ENCODE measurements at places on chromosomes 11 and 22. TPM values are rescaled to one million over a fixed set of nuclear protein-coding genes. Genes with fewer than 3 reads are reported as not detected.

DNA sequence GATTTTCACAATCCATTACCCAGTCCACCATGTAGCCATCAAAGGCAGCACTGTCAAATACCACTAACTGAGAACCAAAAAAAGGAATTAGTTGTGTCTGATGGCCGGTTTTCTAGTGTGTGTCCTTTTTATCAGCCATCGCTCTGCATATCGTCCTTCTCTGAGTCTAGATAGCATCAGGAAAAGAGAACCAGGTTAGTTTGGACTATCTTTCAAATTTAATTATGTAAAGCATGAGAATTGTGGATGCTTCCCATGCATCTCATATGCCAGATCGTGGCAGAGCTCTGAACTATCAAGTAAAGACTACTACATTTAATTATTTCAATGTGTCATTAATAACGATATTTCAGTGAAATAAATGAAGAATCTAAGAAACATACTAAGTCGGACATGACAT lies 691.9 kb downstream of the FAM181B start:
- DNase-seq, result no peak

DNA sequence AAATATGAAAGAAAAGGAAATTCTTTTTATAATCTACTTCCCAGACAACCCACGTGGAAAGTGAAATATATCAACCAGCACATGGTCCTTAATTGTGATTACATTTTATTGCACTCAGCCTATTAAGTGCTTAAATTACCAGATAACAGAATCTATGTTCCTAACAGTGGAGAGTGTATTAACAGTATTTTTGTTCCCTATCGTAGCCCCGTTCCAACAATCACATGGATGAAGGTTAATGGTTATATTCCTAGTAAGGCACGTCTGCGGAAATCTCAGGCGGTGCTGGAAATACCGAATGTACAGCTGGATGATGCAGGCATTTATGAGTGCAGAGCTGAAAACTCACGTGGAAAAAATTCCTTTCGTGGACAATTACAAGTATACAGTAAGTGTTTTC lies 626.1 kb upstream of the ARHGAP42 start:
- no peak for DNase-seq

GRCh38 chr11:59193587-59194130 lies 19.1 kb downstream of the MPEG1 start:
- no peak for DNase-seq

- no peak for DNase-seq
Measured at GRCh38 chr11:133978794-133979193, 22.0 kb upstream of the IGSF9B start.

DNA sequence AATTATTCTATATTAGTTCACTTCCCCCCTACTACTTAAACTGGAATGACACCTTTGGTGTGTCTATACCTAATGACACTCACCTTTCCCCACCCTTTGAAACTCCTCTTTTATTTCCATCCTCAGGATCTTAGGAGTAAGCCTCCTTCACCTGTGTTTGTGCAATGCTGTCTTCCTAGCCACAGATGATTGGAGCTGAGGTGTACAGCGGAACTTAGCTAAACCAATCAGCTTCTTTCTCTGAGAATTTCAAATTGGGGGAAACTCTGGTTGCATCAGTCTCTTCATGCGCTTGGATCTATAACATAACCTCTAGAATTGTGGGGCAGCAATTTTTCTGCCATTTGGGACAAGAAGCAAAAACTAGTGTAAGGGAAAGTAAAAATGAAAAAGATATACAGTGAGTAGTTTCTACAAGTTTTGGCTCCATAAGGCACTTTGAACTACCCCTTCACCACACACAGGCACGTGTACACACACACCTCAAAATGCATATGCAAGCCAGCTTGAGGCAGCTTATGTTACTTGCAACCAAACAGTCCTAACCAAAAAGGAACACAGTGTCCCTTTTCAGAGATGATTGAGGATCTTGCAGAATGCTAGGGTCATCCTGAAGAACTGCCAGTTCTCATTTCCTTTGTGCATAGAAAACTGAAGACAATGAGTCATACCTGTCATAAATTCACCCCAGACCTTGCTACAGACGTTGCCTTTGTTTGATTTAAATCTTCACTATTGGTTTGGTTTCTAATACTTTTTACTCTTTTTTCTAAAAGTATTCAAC lies 36.0 kb upstream of the LDLRAD3 start:
- no peak for DNase-seq

Gene OR10A5
- not detected for total RNA-seq

Gene CSNK2A3
- 1.1 TPM for total RNA-seq

Gene GLB1L3
- not detected for total RNA-seq

Gene TREH
- total RNA-seq, result not detected

Gene MRGPRX4
- not detected for total RNA-seq

Gene OR52H1
- total RNA-seq, result not detected

Measured in left ventricle myocardium superior (tissue), 1 donor.